SHP77 (cell line): ENCODE measurements at places on chromosomes 7 and 10.
A peak's percentile ranks its signal among the peaks of the same experiment; 100 is the strongest.

DNA sequence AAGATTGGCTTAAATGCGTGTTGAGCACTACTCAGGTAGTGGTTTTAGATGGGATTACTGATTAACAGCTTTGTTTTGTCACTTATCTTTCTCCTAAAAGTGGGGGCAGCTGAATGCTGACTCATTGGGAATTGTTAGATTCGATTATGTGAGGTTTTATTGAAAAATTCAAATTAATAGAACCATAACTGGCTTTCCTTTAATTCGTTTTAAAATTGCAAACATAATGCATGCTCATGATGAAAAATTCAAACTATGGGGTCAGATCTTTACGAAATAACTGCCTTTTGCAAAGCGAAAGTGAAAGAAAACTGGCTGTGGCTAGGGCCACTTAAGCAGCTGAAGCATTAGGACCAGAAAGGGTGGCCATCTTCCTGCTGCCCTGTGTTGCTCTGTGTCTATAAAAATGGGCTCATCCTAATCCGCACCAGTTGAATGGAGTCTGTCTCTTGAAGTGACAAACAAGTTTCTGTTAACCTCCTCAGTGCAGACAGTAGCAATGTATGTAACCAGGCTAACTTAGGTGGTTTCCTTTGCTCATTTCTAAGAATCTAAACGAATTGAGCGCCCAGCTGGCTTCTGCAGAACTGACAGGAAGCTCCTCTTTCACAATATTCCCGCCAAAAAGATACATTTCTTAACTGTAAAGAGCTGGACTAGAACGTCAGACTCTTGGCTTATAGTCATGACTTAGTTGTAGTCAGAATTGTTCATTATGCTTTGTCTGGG is 27.8 kb downstream of the DENND10 start:
- peak; percentile 42 for DNase-seq

DNA sequence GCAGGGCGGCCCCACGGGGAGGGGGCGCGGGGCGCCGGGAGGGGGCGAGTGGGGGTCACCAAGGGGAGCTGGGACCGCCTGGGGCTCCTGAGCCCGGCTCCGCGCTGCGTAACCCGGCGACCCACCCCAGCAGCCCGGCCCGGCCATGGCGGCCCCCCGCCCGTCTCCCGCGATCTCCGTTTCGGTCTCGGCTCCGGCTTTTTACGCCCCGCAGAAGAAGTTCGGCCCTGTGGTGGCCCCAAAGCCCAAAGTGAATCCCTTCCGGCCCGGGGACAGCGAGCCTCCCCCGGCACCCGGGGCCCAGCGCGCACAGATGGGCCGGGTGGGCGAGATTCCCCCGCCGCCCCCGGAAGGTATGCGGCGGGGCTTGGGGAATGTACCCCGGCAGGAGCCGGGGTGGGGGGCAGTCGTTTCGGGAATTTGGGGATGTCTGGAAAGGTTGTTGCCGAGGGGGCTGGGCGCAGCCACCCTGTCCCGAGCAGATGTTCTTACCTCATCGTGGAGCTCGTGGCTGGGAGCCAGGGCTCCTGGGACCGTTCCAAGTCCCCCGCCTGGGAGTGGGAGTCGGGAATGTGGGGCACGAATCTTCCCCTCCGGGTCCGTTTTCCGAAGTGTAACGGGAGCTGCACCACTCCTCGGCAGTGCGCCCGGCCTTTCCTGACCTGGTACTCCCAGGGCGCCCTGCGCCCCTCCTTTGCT is 431 bp downstream of the ZYX start:
- no peak for DNase-seq

DNA sequence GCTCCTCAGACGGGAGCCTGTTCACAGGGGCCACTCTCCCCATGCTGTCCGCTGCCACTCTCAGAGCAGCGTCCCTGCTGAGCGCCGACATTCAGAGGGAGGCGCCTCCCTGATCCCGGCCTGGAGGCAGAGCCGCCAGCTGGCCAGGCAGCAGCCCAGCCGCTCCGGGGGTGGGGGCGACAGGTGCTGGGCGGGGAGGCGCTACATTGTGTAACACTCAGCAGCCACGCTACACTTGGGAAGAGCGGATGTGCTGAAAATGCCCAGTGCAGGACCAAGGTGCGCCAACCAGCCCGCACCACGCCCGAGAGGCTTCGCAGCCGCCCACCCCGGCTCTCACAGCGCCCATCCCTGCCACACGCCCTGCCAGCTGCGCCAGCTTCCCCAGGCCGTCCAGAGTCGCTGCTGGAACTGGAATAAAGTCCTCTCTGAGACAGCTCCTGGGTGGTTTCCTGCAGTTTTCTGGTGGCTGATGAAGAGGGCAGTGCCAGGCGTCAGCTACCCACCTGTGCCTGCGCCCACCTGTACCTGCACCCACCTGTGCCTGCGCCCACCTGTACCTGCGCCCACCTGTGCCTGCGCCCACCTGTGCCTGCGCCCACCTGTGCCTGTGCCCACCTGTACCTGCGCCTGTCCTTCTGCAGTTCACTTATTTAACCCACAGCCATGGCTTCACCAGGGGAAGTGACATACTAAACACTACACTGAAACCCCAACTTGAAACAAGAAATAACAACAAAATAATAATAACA is 25.7 kb downstream of the STK32C start:
- peak; percentile 72 for DNase-seq

- no peak for DNase-seq
These were observed 33.4 kb upstream of the BMPR1A start for GRCh38 chr10:86723009-86723408.

GRCh38 chr10:44706745-44707144 is 204.4 kb upstream of the TMEM72 start:
- DNase-seq: no peak

DNA sequence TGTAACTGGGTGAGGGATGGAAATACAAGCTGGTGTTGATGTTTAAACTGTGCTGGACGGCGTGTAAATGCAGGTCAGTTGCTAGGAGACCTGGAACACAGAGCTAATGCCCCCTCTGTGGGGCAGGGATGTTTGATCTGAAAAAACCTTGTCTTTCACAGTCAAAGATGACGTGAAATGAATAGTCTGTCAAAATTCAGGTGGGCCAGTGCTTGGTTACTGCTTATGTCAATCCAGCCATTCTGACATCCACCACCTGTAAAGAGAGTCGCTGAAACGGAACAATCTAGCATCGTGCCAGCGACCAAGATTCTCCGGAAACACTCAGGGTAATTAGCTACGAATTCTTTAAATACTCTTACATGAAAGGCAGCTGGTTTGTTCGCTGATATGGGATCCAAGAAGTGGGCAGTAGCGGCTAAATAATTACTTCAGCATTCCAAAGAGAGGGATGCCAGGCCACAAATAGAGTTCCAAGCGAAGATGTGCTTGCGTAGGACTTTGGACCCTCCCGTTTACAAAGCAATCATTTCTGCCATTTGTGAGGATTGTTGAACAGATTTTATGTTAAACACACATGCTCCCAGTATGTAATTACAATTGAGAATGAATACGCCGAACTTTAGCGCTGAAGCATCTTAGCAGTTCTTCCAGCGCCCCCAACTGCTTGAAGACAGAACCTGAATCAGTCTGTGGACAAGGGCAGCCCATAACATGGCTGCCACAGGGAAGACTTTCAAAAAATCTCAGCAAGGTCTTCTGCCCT is 7.3 kb upstream of the ASB4 start:
- DNase-seq: peak; percentile 58

DNA sequence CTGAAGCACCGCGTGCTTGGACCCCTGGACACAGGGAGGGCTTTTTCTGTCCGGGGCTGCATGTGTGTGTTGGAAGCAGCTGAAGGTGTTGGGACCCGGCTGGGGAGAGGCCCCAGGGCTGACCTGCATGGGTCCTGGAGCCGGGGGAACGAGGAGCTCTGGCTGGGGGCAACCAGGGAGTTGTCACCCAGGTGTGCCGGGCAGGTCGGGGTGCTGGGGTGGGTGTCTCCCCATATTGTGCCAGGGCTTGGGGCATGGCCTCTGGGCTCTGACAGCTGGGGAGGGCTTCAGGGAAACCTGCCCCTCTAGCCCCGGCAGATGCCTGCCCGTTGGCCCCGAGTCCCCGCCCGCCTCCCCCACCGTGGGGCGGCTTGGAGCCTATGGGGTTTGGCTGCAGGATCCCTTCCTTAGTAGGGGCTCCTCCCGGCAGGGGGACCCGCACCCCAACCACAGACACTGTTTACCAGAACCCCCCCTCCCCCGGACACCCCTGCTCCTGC is 42.3 kb downstream of the UNCX start:
- no peak for DNase-seq

DNA sequence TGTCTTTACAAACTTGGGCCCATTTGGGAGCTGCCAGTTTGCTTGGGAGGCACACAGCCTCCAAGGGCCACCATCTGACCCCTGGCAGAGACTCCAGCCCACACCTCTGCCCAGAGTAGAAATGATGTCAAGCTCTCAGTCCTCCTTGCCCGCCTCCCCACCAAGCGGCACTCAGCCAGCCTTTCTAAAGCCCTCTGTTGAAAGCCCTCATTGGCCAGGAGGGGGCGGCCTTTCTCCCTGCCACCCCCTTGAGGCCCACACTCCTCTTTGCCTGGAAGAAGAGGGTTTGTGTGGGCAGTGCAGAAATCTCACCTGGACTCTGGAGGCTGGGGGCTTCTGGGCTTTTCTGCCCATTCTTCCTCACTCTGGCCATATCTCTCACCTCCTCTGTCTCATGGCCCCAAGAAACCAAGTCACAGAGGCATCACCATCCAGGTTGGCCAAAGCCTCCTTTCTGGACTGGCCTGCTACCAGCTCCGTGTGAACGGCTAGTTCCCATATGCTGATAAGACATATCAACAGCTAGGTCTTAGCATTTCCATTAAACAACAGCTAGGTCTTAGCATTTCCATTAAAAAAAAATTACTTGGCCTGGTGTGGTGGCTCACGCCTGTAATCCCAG is 36.1 kb downstream of the UBTD1 start:
- no peak for DNase-seq

- DNase-seq: no peak
These were observed 92.1 kb upstream of the FGFR2 start for GRCh38 chr10:121690152-121690848.

DNA sequence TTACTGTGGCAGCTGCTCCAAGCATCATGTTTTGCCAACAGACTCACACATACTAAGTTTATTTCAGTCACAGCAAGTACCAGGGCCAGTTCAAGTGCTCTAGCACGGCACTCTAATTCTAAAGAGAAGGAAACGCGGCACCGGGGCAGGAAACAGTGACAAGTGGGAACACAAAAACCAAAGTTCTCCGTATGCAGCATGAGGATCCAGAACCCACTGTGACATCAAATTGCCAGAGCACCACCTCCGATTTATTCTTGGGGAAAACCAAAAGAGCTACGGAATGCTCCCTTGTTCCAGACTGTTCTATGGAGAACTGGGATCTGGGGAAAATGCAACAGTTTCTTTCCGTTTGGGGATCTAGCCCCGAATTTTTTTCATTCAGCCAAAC is 448 bp upstream of the PTER start:
- DNase-seq: no peak

- DNase-seq: no peak
These were observed 153.8 kb upstream of the HABP2 start for GRCh38 chr10:113399065-113399464.

GRCh38 chr7:35805876-35806275 is 5.0 kb downstream of the SEPTIN7 start:
- DNase-seq: no peak

- no peak for DNase-seq
These were observed 115.8 kb downstream of the ARHGAP22 start for GRCh38 chr10:48489099-48489498.

DNA sequence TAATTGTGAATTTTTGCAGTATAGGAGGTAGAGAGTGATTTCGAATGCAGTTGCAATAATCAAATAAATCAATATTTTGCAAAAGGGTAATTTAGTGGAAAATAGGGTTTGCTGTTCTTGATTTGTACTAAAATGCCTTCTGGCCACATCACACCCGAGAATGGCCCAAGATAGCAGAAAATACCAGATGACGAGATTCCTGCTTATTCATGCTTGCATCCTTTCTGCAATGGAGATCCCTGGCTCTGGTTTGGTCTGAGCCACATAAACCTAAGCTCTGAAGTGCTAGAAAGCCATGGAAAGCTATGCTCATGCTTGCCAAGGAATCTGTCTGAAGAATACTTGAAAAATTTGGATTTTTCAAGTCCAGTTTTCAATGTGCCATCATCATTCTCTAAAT is 634.2 kb upstream of the COBL start:
- DNase-seq: no peak

DNA sequence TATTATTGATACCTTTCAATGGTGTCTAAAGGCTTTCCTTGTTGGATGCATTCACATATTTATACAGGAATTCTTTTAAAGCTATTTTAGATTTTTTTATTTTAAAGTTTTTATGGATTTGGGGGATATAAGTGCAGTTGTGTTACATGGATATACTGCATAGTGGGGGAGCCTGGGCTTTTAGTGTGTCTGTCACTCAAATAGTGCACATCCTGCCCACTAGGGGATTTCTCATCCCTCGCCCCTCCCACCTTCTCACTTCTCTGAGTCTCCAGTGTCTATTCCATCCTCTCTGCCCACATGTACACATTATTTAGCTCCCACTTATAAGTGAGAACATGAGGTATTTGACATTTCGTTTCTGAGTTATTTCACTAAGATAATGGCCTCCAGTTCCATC is 154.0 kb upstream of the MKI67 start:
- DNase-seq: no peak

DNA sequence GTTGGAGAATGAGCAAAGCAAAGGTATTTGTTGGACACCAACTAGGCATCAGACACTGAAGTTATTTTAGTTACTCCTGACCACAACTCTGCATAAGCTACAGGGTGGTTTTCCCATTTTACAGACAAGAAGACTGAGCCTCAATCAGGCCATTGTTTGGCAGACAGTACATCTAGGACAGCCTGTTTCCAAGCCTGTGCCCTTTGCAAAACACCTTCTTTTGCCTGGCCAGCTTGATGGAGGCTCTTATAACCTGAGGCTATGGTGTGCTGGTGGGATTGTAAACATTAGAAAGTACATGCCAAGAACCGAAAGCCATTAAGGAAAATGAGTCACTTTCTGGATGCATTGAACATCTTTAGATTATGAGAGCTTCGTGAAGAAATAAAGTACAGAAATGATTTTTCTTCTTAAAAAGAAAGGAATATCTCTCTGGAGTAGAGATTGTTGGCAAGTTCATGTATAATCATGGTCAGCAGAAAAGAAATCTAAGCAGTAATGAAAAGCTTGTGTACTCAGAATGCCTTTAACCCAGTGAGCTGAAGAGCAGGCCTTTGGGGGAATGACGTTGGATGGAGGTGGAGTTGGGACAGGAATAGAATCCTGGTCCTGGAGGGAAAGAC is 140.6 kb downstream of the KIAA1217 start:
- no peak for DNase-seq

DNA sequence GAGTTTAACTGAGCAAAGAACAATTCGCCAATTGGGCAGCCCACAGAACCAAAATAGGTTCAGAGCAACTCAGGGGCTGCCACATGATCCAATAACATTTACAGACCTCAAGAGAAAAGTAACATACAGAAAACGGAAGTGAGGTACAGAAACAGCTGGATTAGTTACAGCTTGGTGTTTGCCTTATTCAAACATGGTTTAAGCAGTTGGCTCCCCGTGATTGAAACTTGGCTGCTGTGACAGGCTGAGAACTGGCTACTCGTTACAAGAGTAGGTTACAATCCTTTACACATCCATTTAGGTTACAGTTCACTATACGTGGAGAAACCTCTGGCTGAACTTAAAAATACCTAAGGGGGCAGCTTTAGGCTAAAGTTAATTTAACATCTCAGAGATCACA is 673.1 kb upstream of the PHF14 start:
- no peak for DNase-seq

- DNase-seq: no peak
These were observed 18.5 kb downstream of the SH3PXD2A start for GRCh38 chr10:103836861-103837260.
